ENCODE measurements at places on chromosomes 1 and 21. TPM values are rescaled to one million over a fixed set of nuclear protein-coding genes. Genes with fewer than 3 reads are reported as not detected.
A peak's percentile ranks its signal among the peaks of the same experiment; 100 is the strongest.

DNA sequence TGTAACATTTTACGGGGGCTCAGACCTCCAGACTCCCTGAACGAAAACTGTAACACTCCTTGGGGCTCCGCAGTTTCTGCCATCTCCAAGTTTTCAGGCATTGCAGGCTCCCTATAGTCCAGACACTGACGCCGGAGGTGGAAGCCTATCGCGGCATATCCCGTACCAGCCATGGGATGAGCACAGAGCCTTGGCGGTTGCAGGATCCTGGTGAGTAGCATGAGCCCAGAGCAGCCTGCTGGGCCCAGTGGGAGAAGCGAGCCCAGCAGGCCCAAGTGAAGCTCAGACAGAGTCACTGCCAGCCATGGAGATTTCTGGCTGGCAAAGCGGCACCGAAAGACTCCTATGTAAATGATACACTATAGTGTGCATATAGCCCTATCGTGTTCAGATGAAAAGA lies 446.8 kb downstream of the COL11A1 start:
- no peak for DNase-seq

DNA sequence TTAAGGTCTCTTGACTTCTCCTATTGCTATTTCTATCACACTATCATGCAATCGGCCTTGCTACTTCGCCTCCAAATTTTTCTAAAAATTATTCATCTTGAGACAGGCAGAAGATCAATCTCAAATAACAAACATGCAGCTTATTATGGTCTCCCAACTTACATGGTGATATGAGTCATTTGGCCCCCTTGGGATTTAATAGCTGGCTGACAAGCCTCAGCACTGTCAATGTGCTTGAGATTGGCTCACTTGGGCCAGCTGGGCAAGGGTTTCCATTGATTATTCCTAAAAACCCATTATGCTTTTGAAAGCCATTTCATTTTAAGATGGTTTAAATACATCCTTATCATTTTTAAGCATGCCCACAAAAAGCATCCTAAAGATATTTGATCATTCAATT lies 224.5 kb upstream of the NFIA start:
- no peak for DNase-seq

GRCh38 chr21:42289926-42290325 lies 25.3 kb downstream of the TFF3 start:
- DNase-seq, result no peak

Gene NUF2
- 74.7 TPM for total RNA-seq

DNA sequence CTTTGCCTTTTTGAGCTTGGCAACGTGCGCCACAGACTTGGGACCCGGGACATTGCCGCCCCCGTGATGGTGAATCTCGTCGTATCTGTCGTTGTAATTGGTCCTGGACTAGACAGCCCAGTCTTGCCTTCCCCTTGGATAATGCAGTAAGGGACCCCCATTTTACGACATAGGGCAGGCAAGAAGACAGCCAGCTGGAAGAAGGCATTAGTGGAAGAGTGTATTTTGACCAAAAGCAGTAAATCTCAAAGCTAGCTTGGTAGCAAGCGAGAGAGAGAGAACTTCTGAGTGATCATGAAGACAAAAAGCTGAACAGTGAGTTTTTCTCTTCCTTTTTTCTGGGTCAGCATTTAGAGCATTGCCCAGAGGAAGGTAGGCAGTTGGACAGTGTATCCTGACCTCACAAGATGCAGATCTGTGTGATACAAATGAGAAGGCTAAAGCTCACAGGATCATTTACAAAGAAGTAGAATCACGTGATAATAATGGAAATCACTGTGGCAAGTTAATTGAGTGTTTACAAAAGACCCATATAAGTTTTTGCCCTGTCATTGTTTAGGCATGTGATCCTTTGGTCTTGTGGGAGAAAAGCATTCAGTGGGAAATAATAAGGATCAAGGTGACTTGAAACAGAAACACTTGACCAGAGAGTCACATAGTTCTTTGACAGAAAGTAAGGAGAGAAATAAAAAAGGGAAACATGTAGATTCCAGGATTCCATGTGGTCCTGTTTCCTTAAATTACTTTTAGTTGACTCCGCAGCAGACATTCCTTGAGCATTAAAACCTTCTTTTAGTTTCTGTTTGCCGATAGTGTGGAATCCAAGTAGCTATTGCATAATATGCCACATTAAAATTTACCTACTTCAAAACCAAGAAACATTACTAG lies 66.3 kb downstream of the CNST start:
- DNase-seq, result peak; percentile 87

- DNase-seq, result no peak
Observed at GRCh38 chr1:79362470-79362869, 355.9 kb upstream of the ADGRL4 start.

Gene HSPA6
- total RNA-seq, result 1.7 TPM

GRCh38 chr21:45892916-45893739 lies 88.4 kb upstream of the COL6A1 start:
- DNase-seq, result no peak

DNA sequence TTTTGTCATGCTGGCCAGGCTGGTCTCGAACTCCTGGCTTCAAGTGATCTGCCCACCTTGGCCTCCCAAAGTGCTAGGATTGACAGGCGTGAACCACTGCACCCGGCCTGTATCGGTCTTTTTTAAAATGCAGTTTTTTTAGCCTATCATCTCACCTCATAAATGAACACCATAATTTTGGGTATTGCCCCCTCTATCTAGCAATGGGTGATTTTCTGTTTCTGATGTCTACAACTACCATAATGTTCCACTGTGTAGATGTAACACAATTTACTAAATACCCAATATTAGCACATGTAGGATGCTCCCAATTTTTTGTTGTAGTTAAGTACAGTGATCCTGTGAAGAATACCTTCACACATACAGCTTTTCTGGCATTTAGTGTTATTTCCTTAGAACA lies 2.0 kb upstream of the CAMTA1 start:
- DNase-seq, result no peak

Gene AKNAD1
- 2.1 TPM for total RNA-seq

DNA sequence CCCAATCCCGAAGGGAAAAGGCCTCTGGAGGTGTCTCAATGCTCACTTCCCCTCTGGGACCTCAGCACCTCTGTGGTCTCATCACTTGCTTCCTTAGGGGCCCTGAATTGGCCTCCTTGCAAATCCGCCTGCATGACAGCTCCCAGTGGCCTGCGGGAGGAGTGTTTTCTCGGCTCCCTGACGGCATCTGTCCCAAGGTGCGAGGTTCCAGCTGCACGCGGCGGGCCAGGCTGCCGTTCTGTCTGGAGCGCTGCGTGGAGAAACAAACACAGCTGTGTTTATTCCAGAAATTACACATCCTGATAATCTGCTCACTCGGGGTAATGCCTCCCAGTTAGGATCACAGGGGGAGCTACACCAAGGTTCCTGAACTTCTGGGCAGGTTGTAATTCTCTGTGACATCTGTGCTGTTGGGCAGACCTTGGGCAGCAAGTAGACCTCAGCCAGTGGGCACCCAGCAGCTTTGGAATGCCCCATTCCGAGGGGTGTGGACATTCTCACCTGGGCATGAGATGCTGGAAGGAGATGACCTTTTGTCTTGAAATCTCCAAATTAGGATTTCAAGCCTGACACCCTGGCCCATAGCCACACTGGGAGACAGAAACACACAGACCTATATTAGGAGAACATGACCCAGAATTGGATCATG lies 18.2 kb downstream of the EPHB2 start:
- no peak for DNase-seq

Gene OR4F16
- total RNA-seq, result not detected

DNA sequence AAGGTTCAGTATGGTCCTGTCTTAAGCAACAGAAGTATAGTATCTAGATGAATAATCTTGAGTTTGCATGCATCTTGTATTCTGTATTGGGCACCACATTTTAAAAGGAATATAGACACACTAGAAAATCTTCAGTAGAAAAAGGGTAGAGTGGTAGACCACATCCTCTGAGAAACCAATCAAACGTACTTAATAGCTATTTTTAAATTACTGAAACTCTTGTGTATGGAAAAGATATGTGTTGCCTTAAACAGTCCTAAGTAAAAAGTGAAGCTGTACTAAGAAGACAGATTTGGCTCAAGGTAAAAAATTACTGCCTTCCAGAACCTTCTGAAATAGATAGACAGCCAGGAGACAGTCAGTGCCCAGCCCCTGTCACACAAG lies 3.1 kb downstream of the CTXND2 start:
- DNase-seq, result no peak

GRCh38 chr21:45917241-45917640 lies 64.3 kb upstream of the COL6A1 start:
- DNase-seq, result no peak

DNA sequence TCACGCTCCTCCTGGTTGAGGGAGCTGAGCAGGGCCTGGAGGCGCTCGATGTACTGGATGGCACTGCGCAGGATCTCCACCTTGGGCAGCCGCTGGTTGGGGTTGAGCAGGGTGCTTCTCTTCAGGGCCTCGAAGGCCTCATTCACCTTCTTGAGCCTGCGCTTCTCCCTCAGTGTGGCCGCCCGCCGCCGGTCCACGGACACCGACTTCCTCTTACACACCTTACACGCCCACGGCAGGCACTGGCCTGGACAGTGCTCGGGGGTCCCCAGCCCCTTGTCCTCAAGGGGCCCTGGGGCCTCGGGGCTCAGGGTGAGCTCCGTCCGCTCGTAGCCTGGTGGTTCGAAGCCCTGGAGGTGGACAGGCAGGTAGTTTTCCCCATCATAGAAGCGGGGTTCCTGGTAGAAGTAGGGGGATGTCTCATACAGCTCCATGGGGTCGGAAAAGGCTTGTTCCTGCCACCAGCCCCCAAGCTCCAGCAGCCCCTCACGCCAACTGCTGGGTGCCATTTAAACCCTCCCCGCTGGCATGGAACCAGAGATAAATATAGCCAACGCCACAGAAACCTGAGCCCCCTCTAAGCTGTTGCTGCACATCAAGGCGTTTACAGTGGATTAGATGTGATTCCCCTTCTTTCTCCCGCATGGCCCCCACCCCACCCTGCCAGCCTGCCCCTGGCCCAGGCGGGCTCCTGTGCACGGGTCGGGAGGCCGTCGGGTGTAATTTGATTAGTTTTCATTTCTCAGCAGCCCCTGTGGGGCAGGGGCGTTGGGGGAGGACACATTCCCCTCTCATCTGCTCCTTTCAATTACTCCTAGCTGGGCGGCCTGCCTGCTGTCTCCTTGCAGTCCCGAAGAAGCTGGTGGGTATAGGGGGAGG lies at the start of gene MYOG:
Gene MYOG (minus strand): TSS at position 485 of the 879 bp plus-strand sequence. CDS start 51 bp downstream, at position 434.
- DNase-seq, result no peak

Gene KIRREL1
- total RNA-seq, result 179 TPM

- DNase-seq, result no peak
Observed at GRCh38 chr21:39087238-39088030, 95.8 kb downstream of the PSMG1 start.

Gene TLR5
- total RNA-seq, result not detected

Gene USH2A
- total RNA-seq, result 6.9 TPM

Gene IL22RA1
- 2.1 TPM for total RNA-seq

DNA sequence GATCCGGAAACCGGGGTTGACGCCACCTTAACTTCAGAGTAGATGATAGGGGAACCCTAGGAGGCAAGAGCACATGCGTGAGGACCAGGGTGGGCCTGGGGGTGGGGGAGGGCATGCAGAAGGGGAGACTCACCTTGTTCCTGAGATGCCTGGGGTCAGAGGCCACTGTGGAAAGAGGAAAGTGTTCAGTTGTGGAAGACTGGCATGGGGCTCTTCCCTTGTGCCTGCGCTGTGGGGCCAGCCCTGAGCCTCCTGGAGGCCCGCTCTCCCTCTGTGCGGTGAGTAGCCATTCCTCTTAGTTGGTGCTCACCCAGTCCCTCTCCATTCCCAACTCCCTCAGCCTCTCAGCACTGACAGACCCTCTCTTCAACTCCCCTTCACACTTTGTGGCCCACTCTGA lies 36.6 kb downstream of the FCRL5 start:
- no peak for DNase-seq

Gene MMP23B
- not detected for total RNA-seq

DNA sequence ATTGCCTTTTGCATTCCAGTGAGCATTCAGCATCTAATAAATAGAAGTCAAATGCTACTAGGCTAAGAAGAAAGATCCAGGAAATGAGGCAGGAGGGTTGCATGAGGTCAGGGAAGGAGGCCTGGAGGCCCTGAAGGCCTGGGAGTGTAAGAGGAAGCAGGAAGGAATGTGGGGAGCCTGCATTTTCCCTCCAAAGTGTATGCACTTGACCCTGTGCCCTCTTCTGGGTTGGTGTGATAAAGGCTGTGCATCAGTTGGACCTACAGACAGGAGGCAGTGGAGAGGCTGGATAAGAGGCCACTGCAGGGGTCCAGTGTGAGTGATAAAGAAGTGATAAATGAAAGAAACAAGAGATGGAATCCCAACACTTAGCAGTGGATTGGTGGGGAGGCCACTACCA lies 20.4 kb downstream of the KIAA1614 start:
- no peak for DNase-seq

DNA sequence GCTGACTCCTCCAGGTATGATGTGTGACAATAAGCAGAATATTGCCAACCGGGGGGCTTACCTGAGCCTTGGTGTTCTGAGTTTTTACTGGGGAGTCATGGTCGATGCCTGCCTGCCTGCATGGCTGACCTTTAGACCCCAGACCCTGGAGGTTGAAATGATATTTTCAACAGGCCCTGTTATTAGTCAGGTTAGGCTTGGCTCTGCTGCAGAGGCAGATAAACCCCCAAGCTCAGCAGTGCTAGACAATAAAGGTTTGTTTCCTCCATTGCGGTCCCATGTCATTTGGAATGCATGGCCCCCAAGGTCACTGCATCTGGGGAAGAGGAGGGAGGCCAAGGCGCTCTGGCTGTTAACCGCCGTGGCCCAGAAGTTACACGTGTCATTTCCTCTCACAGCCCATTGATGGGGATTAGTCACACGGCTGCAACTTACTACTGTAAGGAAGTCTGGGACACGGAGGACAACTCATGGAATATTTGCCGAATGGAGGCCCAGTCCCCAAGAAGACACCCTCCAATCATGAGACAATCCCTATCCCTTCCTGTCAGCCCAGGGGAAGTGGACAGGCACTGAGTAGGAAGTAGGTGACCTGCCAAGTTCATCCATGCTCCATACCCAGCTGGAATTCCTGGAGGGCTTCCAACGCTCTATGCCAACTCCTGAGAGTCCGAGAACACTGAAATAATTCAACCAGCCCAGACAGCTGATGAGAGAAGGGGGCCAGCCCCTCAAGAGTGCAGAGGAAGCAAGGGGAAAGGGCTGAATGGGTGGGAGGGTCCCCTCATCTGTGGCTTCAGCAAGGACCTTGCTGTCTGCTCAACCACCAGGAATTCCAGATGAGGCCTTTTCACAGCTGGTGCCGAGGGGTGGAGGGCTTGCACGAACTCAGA lies 97.3 kb downstream of the TAS1R2 start:
- DNase-seq, result peak; percentile 0

DNA sequence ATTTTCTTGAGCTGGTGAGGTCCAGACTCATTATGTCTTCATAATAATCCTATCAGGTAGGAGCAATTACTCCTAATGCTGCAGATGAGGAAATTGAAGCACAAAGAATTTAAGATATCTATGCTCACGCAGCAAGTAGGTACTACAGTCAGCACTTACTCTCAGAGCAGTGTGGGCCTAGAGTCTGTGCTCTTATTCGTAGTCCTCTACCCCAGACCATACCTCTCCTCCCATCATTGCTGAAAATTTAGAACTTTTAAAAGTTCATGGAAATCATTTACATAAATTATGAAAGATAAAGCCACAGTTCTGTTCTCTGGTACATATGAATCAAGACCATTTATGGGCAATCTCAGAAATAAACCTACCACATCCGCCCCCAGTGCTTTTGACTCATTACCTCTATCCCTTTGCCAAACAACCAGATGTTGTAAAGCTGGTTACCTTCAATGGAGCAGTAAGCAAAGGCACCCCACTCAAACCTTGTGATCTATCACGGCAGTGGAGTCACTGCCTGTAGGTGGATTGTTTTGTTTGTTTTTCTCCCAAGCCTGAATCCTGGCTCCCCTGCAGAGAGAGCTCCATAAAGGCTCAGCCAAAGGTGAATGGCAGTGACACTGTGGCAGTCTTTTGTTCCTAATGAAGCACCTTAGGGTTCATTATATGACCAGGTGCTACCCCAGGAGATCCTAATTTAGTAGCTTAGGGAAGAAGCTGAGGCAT lies 20.9 kb upstream of the MAN1A2 start:
- no peak for DNase-seq

Gene EXTL1
- 0.17 TPM for total RNA-seq

Measured in A172 (cell line).